ENCODE measurements at places on chromosomes 5 and 9.

GRCh38 chr9:79193501-79194223, 378.1 kb upstream of the TLE4 start:
- no peak for DNase-seq

DNA sequence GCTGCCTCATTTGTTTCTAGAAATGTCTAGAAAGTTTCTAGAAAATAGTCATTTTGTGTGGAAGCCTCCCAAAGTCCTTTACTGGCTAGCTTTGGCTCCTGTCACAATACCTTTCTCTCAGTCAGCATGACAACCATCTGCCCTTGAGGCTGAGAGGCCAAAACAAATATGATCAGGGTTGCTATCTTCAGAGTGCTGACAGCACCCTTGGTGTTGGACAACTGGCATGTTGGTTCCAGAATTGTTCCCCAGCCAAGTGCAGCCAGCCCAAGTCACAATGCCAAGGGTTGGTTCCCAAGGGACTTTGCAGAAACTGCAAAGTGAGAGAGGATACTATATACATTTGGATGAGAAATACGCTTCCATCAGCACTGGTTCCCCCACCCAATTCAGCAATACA, 140.9 kb upstream of the GAS1 start:
- DNase-seq = no peak

- no peak for DNase-seq
Observed at GRCh38 chr5:107966201-107966600, 295.5 kb upstream of the EFNA5 start.

DNA sequence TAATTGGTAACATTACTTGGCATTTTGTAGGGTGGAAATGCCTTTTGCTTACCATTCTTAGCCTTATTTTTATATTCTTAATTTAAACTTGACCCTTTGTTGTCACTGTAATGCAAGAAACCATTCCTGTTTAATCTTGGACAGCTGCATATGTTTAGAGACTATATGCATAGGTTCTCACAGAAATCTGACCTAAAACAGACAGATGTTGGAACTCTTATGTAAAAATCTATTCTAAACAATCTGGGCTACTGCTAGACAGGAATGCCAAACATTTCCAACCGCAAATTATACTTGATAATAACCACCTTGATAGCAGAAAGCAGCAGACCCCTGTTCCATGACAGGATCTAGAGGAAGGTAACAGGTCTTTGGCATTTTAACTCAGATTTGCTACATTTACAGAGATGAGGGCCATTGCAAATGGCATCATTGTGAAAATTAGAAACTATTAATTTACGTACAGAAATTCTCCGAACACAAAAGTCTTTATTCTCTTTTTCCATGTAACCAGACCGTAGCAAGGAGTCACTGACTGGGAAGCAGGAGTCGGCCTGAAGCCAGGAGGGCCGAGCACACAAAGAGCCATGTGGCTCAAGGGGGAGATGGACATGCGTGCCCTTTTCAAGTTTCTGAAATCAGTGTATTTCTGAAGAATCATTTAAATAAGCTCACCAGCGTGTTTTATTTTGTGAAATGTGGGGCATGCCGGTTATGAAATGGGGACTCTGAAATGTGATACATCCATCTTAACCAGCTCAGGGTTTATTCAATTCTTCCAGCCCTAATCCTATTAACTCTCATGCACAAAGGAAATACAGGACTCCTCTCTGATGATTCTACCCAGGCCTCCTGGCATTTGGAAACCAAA, 139.3 kb downstream of the AOPEP start:
- DNase-seq = no peak

DNA sequence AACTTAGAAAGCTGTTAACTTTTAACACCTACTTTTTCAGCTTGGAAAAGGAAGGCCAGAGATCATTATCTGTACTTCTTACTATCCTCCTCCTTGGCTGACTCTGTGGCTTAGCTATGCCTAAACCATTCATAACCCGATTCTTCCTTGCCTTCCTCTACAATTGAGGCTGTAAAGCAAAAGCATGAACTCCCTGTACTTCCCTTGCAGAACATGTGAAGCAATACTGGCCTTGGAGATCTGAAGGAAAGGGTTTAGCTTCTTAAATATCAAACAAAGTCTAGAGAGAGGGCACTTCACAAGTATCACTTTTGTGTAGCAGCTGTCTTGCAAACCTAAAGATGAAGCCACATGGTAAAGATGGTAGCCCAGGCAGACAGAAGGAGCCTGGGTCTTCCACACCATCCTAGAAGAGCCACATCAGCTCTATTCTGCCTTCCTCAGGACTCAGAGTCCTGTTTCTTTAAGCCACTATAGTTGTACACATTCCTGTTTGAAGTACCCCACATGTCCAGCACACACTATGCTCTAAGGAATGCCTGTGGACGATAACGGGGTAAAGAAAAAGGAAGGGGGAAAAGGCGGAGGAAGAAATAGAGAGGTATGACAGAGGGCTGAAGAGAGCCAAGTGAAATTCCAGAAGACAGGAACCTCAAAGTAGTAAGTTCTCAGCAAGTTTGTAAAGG, 169.2 kb downstream of the SLIT3 start:
- DNase-seq = no peak

- DNase-seq = no peak
Observed at GRCh38 chr9:93541581-93542349, 34.6 kb upstream of the PHF2 start.

- DNase-seq = no peak
Observed at GRCh38 chr9:12085399-12085798, 607.8 kb upstream of the TYRP1 start.

- DNase-seq = no peak
Observed at GRCh38 chr5:59173578-59173977, 590.7 kb downstream of the RAB3C start.

DNA sequence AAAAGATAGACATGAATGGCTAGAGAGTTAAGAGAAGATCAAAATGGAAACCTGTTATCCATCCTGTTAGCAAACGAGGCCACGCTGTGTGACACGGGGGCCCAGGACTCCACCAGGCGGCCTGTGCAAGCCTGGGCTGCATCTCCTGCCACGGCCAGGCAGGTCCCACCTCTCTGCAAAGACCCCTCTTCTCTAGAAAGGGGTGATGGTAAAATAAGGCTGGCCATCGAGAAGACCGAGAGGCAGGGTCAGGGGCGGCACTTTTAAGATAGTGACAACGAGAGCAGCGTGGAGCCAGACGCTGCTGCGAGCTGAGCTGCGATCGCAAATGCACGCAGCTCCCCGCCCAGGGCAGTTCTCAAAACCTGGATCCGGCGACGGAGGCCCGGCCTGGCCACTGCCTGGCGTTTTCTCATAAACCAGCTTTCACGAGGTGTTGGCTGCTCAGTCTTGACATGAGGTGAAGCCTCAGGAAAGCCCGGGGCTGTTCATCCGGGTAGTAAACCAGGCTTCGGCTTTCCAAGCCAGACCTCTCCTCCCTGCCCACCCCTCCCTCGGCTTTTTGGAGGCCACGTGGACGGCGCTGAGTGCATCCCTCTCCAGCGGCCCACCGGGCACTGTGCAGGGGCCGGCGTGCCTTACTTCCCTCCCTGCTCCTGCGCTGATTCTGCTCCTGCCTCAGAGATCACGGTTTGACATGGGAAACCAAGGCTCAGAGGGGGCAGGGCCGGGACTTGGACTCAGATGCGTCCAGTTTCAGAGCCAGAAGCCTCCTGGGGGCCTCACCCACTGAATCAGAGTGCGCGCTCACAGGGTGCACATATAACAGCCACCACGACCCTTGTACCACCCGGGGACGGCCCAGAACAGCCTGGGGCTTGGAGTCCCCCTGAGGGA, 151.6 kb upstream of the PHYKPL start:
- DNase-seq = no peak

GRCh38 chr9:90640361-90640760, 2.3 kb downstream of the DIRAS2 start:
- DNase-seq = no peak

- no peak for DNase-seq
Observed at GRCh38 chr5:115069087-115069968, 100.4 kb downstream of the TRIM36 start.

DNA sequence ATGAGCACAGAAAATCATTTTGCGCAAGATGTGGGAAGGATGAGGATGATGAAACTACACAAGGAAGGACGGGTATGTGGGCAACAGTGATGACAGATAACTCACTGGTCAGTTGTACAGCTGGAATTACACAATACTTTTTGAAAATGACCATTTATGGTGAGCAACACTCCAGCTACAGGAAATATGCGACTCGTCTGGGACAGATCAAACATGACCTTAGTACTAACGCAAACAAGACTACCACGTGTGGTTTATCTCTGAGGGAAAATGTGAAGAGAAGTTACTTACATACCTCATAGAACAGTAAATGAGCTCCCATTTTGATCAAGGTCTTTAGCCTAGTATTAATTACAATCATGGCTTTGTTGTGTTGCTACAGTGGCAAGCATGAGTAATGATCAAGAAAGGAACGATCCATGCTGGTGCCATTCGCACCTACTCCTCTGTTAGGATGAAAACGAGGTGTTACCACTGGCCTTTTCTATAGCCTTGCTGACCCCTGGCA, 456.9 kb downstream of the BNC2 start:
- no peak for DNase-seq

GRCh38 chr5:81794226-81794625, 43.3 kb upstream of the SSBP2 start:
- no peak for DNase-seq

DNA sequence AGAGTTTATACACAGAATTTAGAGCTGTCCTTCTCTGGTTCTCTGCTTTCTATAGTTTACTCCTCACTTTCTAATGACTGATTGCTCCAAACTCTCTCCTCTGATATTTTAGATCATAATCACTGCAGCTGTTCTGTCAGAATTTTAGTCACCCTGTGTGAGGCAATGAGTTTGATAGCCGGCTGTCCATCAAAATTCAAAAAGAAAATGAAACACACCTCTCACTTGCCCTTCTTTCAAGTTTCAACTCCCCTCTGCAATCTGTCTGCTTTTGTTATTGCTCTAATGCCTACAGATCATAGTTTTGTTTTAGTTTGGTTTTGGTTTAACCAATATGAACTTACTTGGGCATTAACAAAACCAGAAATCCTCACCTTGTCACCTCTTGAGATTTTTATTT, 23.3 kb upstream of the ABLIM3 start:
- DNase-seq = no peak
